ENCODE measurements at places on chromosomes 3 and 15.

DNA sequence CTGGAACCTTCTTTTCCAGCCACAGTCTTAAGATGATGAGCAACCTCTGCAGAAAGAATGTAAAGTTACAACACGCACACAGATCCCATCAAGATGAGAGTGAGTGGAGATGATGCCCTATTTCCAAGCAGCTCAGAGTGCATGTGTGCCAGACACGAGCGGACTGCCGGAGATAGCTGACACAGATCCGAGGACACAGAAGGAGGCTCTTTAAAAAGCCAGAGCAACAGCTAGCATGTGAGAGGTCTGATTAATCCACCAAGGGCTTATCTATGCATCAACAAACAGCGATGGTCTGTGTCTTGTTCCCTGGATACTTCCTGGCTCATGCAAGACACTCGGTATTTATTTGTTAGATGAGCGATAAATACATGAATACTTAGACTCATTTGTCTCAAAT lies 128.6 kb upstream of the DLG1 start:
- DNase-seq, result no peak

DNA sequence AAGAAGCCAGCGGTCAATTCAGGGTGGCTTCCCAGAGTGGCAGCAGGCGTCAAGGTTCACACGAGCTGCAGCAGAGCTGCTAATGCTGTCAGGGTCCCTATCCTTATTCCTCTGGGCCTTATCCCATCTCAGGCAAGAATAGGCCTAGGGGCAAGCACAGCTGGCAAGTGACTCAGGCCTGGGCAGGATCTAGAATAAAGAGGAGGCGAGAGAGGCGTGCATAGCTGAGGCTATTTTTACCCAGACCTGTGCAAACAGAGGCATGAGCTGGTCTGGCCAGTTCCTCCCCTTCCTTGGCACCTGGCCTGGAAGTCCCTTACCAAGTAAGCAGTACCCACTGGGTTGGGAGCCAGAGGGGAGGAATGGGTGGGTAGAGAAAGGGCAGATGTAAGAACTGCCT lies 12.2 kb upstream of the VIPR1 start:
- DNase-seq, result peak; percentile 73

GRCh38 chr3:128572644-128573105 lies 77.9 kb downstream of the RPN1 start:
- DNase-seq, result peak; percentile 27

DNA sequence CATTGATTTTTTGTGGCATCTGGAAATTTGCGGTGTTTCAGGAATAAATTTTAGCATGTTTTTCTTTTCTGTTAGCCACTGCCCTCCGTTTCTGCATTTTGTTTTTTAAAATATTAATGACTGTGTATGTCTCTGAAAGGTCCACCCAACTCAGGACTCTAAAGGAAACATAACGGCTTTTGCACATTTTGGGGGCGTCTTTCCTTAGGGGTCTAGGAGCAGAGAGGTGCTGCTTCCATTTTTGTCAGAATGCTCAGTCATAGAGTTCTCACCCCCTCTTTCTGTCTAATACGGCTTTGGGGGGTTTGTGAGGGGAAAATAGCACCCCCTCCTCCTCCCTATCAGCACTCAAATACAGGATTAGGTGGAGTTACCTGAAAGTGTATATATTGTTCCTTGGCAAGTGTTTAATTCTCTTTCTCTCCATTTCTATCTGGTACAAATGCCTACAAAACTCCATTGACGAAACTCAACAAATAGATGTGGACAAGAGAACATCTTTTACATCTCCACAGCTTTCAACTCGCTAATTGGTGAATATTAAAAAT lies 219.4 kb downstream of the MEIS2 start:
- no peak for DNase-seq

- no peak for DNase-seq
Observed at GRCh38 chr3:14861446-14862302, 42.9 kb downstream of the FGD5 start.

- DNase-seq, result no peak
Observed at GRCh38 chr3:103167850-103168249, 733.0 kb downstream of the ZPLD1 start.

GRCh38 chr3:110855207-110855606 lies 216.4 kb upstream of the NECTIN3 start:
- DNase-seq, result no peak

- no peak for DNase-seq
Observed at GRCh38 chr3:179452872-179453271, 1.6 kb upstream of the GNB4 start.

DNA sequence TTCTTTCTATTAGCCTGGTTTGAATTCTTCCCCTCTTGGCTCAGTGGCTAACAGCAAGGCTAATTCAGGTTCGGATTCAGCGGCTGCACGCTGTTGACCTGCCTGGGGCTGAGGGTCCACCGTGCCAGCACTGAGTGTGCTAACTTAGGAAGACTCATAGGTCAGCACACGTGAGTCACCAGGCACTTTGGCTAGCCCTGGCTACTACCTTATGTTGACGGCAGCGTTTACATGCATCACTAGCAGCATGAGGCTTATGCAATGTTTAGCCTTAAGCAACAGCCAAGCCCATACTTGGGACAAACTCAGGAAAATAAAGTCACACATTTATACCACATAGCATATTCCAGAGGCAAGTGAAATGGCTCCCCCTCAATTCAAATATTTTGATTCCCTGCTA lies 137.7 kb downstream of the RAB11A start:
- DNase-seq, result no peak

DNA sequence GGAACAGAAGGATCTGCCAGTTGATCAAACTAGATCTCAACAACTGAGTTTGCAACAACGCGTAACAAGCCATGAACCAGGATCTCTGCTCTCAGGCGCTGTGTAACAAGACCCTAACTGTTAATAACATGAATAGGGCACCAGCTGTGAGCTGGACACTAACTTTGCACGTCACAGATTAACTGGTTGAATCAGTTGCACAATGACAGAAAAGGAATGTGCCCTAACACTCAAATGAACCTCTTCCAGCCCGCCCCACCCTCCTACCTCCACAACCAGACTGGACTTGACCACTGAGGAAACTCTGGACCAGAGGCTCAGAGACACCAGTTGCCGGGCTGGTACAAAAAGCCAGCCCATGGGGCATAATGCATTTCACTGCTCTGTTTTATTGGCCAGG lies 34.3 kb downstream of the MCF2L2 start:
- no peak for DNase-seq

- DNase-seq, result no peak
Observed at GRCh38 chr3:22606461-22606860, 596.7 kb upstream of the UBE2E2 start.

- no peak for DNase-seq
Observed at GRCh38 chr3:35549690-35550089, 89.6 kb upstream of the ARPP21 start.

DNA sequence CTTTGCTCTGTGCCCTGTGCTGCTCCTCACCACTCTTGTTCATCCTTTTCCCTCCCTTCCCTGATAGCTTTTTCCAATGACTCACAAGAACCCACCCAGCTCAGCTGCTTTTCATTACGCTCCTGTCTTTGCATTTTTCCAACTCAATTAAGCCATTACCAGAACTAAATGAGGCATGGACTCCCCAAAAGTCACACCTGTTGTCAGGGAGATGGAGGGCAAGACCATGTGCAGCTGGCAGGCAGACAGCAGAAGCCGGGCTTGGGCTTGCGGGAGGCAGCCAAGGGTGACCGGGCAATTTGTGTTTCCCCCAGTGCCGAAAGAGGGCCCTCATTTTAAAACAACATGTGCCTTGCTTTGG lies 64.3 kb downstream of the CASR start:
- peak; percentile 79 for DNase-seq
